ENCODE measurements at places on chromosomes 13 and 19.

- no peak for DNase-seq
Observed at GRCh38 chr19:13002166-13002898, 7.1 kb downstream of the NFIX start.

GRCh38 chr13:100399455-100399854 lies 189.1 kb downstream of the GGACT start:
- DNase-seq = no peak

DNA sequence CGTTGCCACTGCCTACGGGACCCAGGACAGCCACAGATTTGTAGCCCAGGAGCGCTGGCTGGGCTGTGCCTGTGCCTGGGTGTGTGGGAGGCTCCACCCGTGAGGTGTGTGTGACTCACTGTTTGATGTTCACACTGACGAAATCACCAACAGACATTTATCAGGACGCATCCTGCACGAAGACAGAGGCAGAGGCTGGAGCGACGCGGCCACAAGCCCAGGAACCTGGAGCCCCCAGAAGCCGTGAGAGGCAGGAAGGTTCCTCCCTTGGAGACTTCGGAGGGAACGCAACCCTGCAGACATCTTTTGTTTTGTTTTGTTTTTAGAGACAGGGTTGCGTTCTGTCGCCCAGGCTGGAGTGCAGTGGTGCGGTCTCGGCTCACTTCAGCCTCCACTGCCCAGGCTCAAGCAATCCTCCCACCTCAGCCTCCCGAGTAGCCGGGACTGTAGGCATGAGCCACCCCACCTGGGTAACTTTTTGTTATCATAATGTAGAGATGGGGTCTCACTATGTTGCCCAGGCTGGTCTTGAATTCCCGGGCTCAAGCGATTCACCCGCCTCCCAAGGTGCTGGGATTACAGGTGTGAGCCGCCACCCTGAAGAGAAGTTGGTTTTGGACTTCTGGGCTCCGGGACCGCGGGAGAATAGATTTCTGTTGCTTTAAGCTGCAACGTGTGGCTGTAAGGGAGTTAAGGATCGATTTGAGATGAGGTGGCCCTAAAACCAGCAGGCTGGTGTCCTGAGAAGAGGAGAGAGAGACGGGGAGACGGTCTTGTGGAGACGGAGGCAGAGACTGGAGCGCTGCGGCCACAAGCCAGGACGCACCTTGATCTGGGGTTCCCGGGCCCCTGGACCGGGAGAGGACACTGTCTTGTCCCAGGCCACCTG lies 24.9 kb upstream of the WDR18 start:
- DNase-seq = no peak

DNA sequence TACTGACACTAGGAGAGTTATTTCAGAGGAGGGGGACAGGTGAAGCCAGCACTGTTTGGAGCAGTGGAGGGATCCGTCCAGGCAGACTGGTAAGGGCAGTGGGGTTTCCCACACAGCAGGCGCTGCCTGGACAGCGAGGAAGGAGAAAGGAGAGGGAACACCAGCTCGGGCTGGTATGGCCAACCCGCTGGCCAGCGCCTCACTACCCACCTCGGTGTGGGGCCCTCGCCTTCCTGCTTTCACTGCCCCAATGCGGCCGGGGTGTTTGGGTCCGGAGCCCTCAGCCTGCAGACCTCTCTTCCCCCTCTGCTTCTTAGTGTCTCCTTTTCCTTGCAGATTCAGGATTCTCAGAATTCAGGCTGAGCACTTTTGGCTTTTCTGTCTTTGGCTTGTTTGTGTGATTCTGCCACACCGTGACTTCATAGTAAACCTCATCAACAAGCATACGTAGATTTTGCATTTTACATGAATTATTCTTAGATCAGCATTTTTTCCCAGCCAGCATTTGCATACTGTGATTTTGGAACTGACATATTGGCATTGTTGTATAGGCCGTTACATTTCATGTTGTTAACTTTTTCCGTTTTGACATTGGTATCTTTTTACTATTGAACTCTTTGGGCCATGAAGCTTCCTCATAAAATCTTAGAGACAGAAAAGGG lies 294.1 kb downstream of the MYO16 start:
- no peak for DNase-seq

- no peak for DNase-seq
Observed at GRCh38 chr13:27969082-27969865, at the start of gene CDX2. CDX2 (minus strand) TSS chr13:27969315; CDS start chr13:27969006, 309 bp downstream.

DNA sequence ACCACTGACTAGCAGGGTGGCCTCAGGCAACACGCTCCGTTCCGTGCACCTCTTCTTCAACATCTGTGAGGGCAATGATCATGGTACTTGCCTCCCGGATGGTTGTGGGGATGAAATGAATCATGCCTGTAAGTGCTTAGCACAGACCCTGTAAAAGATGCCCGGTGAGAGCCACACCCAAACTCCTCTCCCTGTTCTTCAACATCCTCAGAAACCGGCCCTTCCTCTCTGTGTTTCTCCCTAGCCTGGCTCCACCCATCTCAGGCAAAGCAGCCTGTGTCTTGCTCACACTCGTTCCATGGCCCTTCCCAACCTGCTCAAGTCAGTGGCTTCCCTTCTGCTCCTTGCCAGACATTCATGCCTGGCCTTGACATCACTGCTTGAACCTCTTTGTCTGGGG lies 5.8 kb upstream of the DMKN start:
- DNase-seq = no peak

DNA sequence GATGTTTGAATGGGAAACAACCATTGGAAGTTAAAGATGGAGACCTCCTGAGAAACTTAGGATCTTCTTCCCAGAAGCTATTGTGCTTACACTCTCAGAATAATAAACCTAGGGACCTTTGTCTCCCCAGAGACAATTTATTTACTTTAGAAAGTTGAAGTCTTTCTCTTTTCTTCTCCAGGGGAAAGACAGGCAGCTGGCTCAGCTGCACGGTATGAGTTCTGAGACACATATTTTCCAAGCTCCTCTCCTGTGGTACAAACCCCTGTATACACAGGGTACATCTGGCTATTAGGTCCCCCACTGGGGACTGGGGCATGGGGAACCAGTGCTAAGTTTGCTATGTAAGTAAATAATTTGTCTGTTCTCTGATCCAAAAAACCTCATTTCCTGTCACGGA lies 67.5 kb upstream of the POSTN start:
- no peak for DNase-seq

- no peak for DNase-seq
Observed at GRCh38 chr19:15412832-15413231, 6.0 kb downstream of the AKAP8L start.
